ENCODE measurements at places on chromosomes 16 and 17.

- peak; percentile 70 for DNase-seq
These were observed 176.6 kb upstream of the IRX6 start for GRCh38 chr16:55147396-55147795.

DNA sequence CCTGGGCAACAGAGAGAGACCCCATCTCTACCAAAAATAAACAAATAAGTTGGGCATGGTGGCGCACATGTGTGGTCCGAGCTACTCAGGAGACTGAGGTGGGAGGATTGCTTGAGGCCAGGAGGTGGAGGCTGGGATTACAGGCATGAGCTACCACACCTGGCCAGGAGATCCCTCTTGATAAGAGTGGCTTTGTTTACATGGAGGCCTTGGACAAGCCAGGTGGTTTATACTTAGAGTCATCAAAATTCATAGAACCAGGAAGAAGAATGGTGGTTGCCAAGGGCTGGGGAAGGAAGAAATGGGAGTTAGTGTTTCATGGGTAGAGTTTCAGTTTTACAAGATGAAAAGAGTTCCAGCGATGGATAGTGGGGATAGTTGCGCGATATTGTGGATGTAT, 8.8 kb upstream of the ZFP1 start:
- no peak for DNase-seq

GRCh38 chr17:68347380-68347779, 56.1 kb downstream of the ARSG start:
- no peak for DNase-seq

DNA sequence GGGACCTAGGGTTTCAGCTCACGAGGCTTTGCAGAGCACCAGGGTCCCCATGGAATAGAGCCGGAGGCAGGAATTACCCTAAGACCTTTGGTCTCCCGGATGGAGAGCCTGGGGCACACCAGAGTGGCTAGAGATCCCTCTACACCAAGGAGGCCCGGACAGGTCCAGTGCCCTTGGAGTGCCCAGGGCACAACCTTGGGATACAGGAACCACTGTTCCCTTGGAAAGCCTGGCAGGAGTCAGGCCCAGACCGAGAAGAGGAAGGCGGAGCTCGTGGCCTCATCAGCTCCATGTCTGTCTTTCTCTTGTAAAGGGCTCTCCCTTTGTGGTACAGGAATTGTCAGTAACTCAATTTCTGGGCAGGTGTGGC, 3.8 kb upstream of the DBNDD1 start:
- DNase-seq: no peak

- no peak for DNase-seq
These were observed 19.1 kb upstream of the ZNF594 start for GRCh38 chr17:5210614-5211252.

DNA sequence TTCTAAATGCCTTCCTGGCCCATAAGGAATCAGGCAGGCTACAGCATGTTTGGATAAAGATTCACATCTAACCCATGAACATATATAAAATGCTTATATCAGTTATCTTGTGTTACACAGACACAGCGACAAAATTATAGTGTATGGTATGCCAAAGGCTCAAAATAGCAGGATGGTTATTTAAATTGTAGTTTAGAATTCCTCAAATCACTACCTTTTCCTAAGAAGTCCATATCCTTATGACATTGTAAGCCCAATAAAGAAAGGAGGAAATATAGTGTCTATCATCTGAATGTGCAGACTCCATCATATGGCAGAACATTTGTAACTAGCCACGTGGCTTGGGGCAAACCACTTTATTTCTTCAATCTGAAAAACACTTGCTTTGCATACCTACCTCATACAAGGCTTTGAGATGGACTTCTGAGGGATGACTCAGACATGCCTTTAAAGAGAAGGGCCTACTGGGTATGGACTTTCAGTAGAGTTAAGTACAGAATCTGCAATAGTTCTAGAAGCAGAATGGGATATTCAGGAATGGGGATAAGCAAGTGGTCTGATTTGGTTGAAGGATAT, 12.1 kb upstream of the DHX8 start:
- no peak for DNase-seq

DNA sequence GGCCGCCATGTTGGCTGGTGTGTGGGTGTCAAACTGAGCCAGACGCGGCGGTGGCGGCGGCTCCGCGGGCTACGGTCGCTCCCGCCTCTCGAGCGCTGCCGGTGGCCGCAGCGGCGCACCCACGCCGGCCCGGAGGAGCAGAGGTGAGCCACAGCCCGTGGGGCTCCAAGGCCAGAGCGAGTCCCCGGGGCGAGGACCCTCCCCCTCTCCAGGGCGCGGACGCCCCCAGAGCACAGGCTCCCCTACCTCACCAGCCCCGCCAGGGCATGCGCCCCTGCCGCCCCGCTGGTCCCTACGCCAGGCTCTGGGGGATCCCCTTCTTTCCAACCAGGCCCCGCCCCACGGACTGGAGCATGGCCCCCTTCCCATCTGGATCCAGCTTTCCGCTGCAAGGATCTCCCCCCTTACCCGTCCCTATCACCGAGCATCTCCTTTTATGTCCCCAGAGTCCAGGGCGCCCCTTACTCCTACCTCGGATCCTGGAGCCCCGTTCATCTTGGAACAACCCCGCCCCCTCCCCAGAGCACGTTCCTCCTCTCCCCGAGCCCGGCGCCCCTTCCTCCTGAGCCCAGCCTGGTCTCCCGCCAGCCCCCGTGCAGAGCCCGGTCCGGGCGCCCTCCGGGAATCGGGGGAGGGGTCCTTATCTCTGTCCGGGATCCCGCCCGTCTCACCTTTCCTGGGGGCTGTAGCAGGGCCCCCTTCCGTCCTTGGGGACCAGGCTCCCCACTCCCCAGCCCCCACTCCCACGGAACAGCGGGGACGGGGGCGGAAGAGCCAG, 412 bp downstream of the EPN2 start:
- DNase-seq: no peak
